ENCODE measurements at places on chromosomes 3 and 15.

- no peak for DNase-seq
Observed at GRCh38 chr3:195577645-195578177, 6.0 kb downstream of the APOD start.

GRCh38 chr3:116640109-116640508 lies 69.5 kb upstream of the TUSC7 start:
- no peak for DNase-seq

- no peak for DNase-seq
Observed at GRCh38 chr3:25457671-25458419, 29.8 kb downstream of the RARB start.

DNA sequence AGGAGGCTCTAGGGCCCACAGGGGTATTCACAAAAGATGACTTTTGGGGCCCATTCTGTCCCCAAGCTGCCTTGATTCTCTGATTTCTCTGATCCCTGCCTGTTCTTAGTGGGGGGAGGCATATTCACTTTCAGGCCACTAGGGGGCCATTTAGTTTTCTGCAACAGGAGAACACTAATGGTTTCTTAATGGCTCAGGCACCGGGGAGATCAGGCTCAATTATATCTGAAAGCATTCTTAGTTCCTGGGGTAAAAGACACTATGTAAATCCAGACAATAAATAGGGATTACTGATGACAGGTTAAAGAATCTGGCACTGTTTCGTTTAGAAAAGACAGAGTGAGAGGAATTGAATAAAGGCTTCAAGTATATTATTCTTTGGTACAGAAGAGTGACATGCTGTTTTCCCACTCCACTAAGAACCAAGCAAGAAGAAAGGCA lies 2.5 kb upstream of the INAFM2 start:
- peak; percentile 61 for DNase-seq

DNA sequence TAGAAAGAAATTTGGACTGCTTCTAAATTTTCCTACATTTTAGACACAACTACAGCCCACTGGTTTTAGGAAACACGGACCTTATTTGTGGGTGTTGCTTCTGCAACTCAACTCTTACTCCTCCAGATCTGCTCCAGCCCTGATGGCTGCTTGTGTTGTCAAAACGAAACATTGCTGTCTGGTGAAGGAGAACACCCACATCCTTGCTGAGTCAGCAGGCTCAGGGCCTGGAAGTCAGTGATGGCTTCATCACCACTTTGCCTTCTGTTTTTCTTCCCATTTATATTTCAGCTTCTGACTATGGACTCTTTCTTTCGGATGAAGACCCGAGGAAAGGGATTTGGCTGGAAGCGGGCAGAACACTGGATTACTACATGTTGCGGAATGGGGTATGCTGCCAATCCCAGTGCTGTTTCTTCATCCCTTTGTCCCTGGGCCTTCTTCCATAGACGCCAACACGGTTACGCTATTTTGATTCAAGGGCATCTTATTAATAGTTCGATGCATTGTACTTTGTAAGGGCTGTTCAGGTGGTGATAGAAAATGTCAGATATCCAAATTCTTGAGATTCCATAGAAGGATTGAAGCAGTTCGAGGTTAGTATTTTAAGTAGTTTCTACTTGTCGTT lies 392.6 kb upstream of the TPM1 start:
- DNase-seq = peak; percentile 35

GRCh38 chr15:66046751-66047150 lies 177.5 kb downstream of the RAB11A start:
- no peak for DNase-seq

GRCh38 chr15:77839970-77840905 lies 207.5 kb upstream of the LINGO1 start:
- DNase-seq = no peak

DNA sequence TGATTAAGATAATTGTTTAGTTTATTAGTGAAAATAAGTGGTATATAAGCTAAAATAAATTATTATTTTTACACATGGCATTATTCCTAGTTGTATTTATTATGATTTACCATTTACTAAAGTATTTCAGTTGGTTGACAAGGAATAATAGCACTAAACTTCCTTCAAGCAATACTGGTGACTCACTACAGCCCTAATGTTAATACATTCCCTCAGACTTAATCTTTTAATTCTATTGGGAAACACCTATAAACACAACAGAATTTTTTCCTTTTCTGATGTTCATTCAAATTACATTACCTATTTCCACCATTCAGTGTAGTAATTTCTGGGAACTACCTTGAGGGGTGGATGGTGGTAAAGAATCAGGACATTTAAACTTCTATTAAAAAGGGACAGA lies 264.0 kb downstream of the TIGIT start:
- no peak for DNase-seq

GRCh38 chr3:194661374-194661773 lies 10.6 kb downstream of the LSG1 start:
- DNase-seq = no peak

GRCh38 chr3:171028779-171029232 lies 2.3 kb upstream of the SLC2A2 start:
- no peak for DNase-seq

GRCh38 chr15:94387849-94388441 lies 156.6 kb downstream of the MCTP2 start:
- DNase-seq = no peak

- DNase-seq = no peak
Observed at GRCh38 chr3:149958171-149958796, 12.4 kb downstream of the PFN2 start.

DNA sequence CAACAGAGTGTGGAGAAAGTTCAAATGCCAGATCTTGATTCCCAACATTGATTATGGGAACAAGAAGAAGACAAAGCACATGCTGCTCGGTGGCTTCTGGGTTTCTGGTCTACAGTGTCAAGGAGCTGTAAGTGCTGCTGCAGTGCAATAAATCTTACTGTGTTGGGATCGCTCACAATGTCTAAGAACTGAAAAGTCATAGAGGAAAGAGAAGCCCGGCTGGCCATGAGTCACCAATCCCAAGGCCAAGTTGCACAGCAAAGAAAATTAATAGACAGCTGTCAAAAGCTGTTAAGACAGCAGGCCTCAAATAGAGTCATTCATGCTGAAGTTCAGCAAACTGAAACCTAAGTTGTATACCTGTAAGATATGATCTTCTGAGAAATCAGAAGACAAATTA lies 33.2 kb upstream of the SPPL2A start:
- no peak for DNase-seq

DNA sequence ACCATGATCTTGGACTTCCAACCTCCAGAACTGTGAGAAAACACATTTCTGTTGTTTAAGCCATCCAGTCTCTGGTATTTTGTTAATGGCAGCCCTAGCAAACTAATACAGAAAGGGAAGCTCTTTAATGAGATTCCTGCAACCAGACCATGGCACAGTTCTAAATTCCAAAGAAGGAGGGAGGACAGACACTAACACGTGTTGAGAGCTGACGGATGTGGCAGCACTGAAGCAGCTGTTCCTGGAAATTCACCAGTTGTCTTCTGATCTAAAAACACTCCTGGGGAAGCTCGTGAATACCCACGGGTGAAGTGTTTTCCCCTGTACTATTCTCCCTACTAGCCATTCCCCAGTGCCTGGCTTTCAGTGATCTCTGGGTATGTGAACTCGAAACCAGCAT lies 56.7 kb downstream of the RPL22L1 start:
- DNase-seq = no peak

DNA sequence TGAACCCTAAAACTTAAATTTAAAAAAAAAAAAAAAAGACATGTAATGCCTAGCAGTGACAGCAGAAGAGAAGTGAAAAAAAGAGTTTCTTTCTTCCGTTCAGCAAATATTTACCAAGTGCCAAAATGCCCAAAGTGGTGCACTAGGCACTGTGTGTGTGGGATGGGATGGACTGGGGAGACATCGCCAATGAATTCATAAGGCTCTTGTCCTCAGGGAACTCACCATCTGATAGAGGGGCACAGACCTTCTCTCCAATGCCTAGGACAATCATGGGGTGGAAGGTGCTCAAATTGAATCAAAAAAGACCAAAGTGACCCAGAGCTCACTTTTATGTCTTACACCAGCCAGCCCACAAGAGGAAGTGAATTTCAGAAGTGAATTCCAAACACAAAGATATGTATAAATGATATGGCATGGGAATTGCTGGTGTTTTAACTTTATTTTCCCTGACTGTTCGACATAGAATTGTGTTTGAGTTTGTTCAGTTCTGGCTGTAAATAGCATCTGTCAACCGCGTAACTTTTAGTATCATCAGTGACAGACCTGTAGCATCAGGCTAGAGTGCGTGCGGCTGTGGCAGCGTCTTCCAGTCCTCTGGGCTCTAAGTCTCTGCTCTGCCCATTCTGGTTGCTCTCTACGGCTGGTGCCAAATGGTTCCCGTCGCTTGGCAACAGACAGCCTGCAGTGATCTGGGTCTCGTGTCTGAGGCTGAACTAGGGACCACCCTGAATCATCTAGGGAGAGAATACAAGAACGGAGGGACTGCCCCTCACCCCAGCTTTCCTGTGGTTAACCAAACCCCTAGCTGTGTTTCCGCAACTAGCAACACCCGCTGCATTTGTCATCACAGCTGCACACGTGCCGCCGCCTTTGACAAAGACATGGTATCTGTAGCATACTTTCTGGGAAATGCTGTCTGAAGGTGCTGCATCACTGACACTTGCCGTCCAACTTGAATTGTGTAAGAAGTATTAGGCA lies 154.0 kb upstream of the THBS1 start:
- peak; percentile 77 for DNase-seq
